ENCODE measurements at places on chromosomes 16 and 17.
A peak's percentile ranks its signal among the peaks of the same experiment; 100 is the strongest.

DNA sequence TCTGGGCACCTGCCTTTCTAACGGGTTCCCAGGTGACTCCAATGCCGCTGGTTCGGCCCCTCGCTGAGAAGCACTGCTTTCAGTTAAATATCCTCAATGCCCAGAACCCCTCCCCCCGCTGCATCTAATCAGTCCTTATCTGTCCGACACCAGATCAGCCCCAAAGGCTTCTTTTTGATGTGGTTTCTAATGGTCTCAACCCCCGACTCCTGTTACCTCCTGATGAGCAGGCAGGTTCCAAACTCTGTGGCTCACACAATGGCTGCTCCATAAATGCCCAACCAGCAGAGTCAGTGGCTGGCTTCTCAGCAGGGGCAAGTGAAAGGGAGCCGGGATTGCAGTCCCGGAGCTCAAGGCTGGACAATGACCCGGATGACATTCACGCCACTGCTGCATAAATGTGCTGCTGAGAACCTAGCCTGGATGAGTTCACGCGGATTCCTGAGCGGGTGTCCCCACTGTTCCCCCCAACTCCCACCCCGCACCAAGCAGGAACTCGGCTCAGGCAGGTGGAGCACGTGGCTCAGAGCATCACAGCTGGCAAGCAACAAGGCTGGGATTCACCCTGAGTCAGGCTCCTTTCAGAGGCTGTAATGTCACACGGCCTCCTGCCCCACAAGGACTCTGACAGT, 1.0 kb upstream of the SLC38A8 start:
- DNase-seq, result no peak

- peak; percentile 35 for DNase-seq
Measured at GRCh38 chr16:31472709-31473203, 804 bp downstream of the TGFB1I1 start.

GRCh38 chr16:20409398-20410120, at the start of gene ACSM5:
ACSM5 (plus strand) TSS chr16:20409534; CDS start chr16:20411485, 1,951 bp downstream.
- no peak for DNase-seq

- DNase-seq, result peak; percentile 32
Measured at GRCh38 chr17:73952480-73953205, 250.8 kb upstream of the RPL38 start.

DNA sequence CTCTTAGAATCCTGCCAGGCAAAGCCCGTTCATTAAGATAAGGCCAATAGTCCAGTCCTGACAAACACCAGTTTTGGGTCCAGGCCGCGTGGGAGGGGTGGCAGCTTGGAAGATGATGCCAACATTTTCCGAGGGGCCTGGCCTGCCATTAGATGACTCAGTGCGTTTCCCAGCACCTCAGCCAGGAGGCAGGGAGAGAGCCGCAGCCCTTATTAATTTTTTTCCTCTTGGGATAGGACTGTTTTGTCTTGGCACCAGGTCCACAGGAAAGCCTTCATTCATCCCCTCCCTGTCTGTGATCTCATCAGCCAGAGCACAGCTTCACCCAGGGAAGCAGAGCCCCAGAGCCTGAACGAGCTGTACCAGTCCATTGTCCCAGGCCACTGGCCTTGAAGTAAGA, 4.7 kb upstream of the NDEL1 start:
- DNase-seq, result no peak

GRCh38 chr16:5551909-5552308, 454.3 kb upstream of the EEF2KMT start:
- DNase-seq, result no peak

GRCh38 chr17:58710948-58711552, 18.6 kb downstream of the RAD51C start:
- DNase-seq, result peak; percentile 12

- DNase-seq, result no peak
Measured at GRCh38 chr17:69650881-69651280, 236.4 kb downstream of the MAP2K6 start.

DNA sequence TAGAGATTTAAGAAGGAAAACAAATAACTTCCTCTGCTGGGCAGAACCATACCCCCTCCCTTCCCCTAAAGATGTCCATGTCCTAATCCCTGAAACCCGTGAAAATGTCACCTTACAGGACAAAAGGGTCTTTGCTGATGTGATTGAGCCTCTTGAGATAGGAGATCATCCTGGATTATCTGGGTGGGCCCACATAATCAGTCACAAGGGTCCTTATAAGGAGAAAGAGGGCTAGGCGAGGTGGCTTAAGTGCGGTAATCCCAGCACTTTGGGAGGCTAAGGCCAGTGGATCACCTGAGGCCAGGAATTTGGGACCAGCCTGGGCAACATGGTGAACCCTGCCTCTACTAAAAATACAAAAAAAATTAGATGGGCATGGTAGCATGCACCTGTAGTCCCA, 12.0 kb upstream of the SLC39A11 start:
- DNase-seq, result no peak

GRCh38 chr17:50354776-50355175, 8.8 kb downstream of the XYLT2 start:
- no peak for DNase-seq

DNA sequence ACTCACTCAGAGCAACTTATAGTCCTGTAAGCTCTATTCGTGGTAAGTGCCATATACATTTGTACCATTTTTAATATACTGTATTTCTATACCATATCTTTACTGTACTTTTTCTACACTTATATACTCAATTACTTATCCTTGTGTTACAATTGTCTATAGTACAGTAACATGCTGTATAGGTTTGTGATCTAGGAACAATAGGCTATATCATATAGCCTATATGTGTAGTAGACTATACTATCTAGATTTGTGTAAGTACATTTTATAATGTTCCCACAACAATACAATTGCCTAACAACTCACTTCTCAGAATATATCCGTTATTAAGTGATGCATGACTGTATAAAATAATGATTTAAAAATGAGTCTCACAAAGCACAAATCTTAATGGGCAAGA, 123.3 kb upstream of the NACA2 start:
- DNase-seq, result no peak

- DNase-seq, result no peak
Measured at GRCh38 chr17:80453126-80453997, 23.0 kb downstream of the NPTX1 start.

DNA sequence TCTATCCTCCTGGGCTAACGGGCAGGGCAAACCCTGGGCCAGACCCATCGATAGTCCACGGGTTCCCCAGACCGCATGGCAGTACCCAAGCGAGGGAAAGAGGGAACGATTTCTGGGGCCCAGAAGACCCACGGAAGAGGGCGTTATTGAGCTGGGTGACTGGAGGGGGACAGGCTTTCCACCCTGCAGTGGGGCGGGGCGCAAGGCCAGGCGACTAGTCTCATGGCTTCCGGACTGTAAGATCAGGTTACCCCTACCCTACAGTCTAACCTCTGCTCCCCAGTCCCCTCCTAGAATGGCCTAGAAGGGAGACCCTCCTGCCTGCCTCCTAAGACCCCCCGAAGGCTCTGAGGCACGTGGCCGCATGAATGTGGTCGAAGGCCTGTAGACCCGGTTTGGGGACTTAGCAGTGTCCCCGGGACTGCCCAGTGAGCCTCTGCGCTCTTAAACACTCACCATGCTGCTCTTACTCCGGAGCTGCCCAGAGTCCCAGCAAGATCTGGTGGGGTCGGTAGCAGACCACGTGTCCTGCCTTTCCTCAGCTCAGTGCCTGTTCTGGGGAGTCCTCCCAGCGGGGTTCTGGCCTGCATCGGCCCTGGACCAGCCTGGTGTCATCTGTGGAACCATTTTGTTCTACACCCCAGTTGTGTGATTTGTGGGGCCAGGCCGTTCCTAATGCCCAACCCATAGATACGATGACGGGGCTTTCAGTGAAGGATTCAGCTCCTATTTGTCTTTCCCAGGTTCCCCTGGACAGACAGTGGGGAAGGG, 13.2 kb upstream of the AURKB start:
- peak; percentile 61 for DNase-seq

GRCh38 chr17:66488864-66489263, 186.5 kb downstream of the PRKCA start:
- no peak for DNase-seq

GRCh38 chr17:47665655-47666054, 15.9 kb downstream of the KPNB1 start:
- no peak for DNase-seq

Data from stimulated activated CD4-positive, alpha-beta T cell treated with anti-CD3 and anti-CD28 coated beads, Interleukin-4, amount 100 ng/mL, for 1 hour (primary cell).